ENCODE measurements at places on chromosomes 6 and 20. TPM values are rescaled to one million over a fixed set of nuclear protein-coding genes. Genes with fewer than 3 reads are reported as not detected.

- no peak for DNase-seq
These were observed 629.4 kb downstream of the CBLN4 start for GRCh38 chr20:55375920-55376319.

- DNase-seq, result no peak
These were observed 89.9 kb downstream of the CDC5L start for GRCh38 chr6:44477293-44477894.

DNA sequence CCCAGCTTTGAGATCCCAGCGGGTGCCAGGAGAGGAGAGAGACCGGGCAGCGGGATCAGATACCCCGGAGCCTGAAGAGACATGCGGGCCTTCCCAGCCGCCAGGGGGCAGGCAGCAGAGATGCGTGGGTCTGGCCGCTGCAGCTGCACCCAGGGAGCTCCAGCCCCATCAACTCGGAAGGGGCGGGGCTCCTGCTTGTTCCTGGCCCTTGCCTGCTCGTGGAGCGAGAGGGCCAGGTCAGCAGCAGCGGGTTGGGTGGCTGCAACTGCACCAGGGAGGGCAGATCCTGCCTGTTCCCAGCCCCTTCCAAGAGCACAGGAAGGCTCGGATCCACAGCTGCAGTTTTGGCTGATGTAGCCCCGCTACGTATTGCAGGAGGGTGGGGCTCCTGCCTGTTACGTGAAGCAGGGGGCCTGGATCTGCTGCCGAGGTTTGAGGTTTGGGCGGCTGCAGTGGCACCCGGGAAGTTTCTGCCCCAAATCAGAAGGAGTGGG lies 532.8 kb downstream of the RFPL4B start:
- DNase-seq, result no peak

- DNase-seq, result no peak
These were observed 60.1 kb upstream of the RNF146 start for GRCh38 chr6:127206531-127207095.

DNA sequence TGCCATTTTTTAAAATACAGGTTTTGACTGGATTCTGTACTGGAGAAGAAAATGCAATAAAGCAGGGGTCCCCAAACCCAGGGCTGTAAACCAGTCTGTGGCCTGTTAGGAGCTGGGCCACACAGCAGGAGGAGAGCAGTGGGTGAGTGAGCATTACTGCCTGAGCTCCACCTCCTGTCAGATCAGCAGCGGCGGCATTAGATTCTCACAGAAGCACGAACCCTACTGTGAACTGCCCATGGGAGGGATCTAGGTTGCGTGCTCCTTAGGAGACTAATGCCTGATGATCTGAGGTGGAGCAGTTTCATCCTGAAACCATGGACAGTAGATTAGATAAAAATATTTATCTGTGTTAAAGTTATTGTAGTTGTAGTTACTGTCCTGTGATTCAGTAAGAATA lies 21.1 kb upstream of the FBXO9 start:
- DNase-seq, result peak; percentile 69

DNA sequence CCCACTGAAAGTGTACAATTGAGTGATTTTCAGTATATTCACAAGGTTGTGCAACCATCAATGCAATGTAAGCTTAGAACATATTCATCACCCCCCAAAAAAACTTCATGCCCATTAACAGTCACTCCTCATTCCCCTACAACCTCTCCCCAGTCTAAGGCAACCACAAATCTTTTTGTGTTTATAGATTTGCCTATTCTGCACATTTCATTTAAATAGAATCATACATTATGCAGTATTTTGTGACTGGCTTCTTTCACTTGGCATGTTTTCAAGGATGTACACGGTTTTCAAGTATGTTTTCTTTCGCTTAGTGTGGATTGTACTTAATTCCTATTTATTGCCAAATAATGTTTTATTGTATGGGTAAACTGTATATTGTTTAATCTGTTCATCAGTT lies 329.3 kb upstream of the RNF24 start:
- no peak for DNase-seq

DNA sequence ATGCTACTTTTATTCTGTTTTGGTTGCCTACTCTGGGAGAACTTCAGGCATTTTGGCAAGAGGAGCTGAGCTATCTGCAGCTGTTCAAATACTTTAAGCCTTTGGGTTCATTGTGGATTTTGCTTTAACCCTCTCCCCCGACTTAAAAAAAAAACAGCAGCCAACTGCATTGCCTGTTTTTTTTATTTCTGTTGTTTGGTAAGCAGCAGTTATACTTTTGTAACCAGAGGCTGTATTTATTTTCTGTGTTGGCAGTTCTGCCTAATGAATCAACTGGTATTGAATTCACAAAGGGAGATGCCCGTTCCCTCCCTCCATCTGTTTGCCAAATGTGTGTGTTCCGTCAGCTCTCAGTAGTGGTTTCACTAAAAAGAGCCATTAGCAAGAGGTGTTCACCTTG lies 484.0 kb downstream of the UTRN start:
- DNase-seq, result no peak

The TAB2 gene
- 36.0 TPM for total RNA-seq

The OPRM1 gene
- not detected for total RNA-seq

The SYNGAP1 gene
- 1.1 TPM for total RNA-seq

The CBLN4 gene
- not detected for total RNA-seq

The EDN1 gene
- total RNA-seq, result 39.7 TPM

The LAMP5 gene
- not detected for total RNA-seq
